Keratinocyte (primary cell): ENCODE measurements at places on chromosomes 16 and 17.

GRCh38 chr16:29779474-29779873, 1.4 kb downstream of the ZG16 start:
- peak overlapping the region; percentile 4 for H3K27ac ChIP-seq
- peak; percentile 65 for DNase-seq
- H3K4me3 ChIP-seq = no peak overlapping the region
- H3K36me3 ChIP-seq = no peaks in the 10 kb centered on the region
- no peaks in the 10 kb centered on the region for H3K27me3 ChIP-seq

DNA sequence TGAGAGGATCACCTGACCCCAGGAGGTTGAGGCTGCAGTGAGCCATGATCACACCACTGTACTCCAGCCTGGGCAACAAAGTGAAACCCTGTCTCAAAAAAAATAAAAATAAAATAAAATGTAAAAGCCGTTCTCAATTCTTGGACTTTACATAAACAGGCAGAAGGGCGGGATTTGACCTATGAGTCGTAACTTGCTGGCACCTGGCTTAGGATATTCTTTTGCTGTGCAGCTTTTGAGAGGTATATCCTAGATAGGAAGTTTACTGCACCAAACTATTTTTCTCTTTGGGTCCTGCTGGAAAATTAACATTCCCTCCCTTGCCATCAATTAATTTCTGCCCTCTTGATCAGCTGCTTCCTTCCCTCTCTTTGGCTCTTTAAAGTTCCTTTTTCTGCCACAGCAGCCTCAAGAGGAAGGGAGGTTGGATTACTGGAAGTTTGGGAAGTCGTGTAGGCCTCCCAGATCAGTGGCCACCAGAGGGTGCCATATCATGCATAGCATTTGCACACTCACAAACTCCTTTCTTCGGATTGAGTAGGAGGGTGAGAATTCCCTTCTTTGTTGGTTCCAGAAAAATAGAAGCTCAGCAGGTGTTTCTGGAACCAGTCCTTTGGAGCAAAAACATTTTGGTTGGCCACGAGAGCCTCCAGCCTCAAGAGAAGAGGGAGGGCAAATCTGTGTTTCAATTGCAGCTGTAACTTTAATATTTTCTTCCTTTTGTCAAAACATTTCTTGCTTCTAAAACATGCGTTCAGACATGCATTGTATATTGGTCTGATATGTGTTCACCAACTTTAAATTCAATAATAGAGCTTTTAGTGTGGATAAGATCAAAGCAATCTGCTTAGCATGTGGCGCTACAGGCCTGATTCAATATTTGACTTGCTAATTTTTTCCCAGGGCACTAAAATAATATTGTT, 147.3 kb downstream of the CCDC182 start:
- H3K27ac ChIP-seq = no peak overlapping the region
- H3K4me1 ChIP-seq = no peaks in the 10 kb centered on the region
- DNase-seq = peak; percentile 26
- no peak overlapping the region for H3K4me3 ChIP-seq
- no peaks in the 10 kb centered on the region for H3K27me3 ChIP-seq

- no peak overlapping the region for H3K27ac ChIP-seq
- no peak overlapping the region for H3K4me3 ChIP-seq
- H3K4me1 ChIP-seq = no peaks in the 10 kb centered on the region
- no peaks in the 10 kb centered on the region for H3K36me3 ChIP-seq
Measured at GRCh38 chr17:3959295-3959899, 4.8 kb downstream of the ATP2A3 start.

- no peak overlapping the region for H3K27ac ChIP-seq
- H3K4me3 ChIP-seq = no peak overlapping the region
- no peak for DNase-seq
- no peaks in the 10 kb centered on the region for H3K27me3 ChIP-seq
- H3K4me1 ChIP-seq = no peaks in the 10 kb centered on the region
Measured at GRCh38 chr17:82077617-82078358, 12.2 kb upstream of the DUS1L start.

- no peaks in the 10 kb centered on the region for H3K27me3 ChIP-seq
- H3K4me1 ChIP-seq = peaks cover 5% of the 10 kb centered on the region
Measured at GRCh38 chr17:73422121-73422520, 110.3 kb upstream of the CDC42EP4 start.

DNA sequence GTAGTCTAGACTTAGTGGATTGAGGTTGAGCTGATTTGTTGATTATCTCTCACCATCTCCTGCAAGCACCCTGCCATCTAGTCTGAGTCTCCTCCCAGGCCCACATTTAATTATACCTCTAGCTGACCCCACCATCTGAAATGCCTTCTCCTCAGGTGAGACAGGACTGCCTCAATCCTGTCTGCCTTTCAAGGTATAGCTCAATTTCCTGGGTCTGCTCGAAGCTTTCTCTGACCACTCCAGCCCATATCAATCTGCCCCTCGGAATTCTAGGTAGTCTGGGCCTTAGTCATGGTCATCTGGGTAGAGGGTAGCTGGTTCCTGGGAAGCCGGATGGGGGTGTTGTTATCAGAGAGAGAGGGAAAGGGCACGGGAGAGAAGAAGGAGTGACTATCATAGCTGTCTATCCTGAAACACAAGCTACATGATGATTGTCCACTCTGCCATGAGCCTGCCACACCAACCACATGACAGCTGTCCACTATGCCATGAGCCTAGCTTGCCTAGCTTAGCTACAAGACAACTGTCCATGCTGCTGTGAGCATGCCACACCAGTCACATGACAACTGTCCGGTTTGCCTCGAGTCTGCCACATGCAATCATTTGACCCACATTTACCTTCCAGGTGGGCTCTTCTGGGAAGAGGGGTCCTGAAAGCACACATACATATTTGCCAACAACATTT, 34.4 kb downstream of the LYRM9 start:
- H3K36me3 ChIP-seq = no peaks in the 10 kb centered on the region
- no peaks in the 10 kb centered on the region for H3K4me1 ChIP-seq
- no peak overlapping the region for H3K27ac ChIP-seq
- DNase-seq = no peak

DNA sequence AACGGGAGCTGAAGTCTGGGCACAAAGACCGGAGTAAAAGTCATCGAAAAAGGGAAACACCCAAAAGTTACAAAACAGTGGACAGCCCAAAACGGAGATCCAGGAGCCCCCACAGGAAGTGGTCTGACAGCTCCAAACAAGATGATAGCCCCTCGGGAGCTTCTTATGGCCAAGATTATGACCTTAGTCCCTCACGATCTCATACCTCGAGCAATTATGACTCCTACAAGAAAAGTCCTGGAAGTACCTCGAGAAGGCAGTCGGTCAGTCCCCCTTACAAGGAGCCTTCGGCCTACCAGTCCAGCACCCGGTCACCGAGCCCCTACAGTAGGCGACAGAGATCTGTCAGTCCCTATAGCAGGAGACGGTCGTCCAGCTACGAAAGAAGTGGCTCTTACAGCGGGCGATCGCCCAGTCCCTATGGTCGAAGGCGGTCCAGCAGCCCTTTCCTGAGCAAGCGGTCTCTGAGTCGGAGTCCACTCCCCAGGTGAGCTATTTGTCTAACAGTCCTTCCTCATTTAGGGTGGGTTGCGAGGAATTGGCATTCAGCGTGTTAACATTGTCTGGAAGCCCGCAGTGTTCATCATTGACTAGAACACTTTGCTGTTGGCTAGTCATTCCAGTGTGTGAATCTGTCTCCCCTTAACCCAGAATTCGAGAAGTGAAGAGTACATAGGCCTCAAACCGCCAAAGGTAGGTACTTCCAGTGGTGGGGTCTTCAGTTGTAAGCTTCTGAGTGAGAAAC, 1.5 kb downstream of the CDK12 start:
- no peaks in the 10 kb centered on the region for H3K36me3 ChIP-seq
- peak overlapping the region; percentile 98 for H3K4me3 ChIP-seq
- peak overlapping the region; percentile 99 for H3K27ac ChIP-seq
- no peak for DNase-seq
- no peaks in the 10 kb centered on the region for H3K27me3 ChIP-seq

DNA sequence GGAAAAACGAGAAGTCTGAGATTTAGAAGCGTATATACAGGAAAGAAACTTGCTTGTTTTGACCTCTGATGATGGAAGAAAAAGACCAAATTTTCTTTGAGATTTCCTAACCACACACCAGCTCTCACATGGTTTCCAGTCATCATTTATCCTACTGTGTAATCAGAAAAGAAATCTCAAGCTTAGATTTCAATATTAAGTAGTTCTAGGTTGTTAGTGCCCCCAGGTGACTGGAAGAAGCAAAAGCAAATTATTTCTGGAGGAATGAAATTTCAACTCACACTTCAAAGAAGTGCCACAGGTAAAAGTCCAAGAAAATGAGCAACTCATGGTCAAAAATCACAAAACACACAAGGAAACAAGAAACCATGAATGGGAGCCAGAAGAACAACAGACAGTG, 51.8 kb upstream of the KDM6B start:
- H3K36me3 ChIP-seq = no peaks in the 10 kb centered on the region
- H3K4me1 ChIP-seq = peaks cover 3% of the 10 kb centered on the region
- no peaks in the 10 kb centered on the region for H3K27me3 ChIP-seq
- no peak overlapping the region for H3K27ac ChIP-seq

- H3K4me3 ChIP-seq = no peak overlapping the region
- no peaks in the 10 kb centered on the region for H3K27me3 ChIP-seq
- DNase-seq = no peak
- peaks cover 22% of the 10 kb centered on the region for H3K4me1 ChIP-seq
- H3K27ac ChIP-seq = no peak overlapping the region
- peaks cover 24% of the 10 kb centered on the region for H3K36me3 ChIP-seq
Measured at GRCh38 chr17:38463451-38463858, 35.2 kb downstream of the ARHGAP23 start.

DNA sequence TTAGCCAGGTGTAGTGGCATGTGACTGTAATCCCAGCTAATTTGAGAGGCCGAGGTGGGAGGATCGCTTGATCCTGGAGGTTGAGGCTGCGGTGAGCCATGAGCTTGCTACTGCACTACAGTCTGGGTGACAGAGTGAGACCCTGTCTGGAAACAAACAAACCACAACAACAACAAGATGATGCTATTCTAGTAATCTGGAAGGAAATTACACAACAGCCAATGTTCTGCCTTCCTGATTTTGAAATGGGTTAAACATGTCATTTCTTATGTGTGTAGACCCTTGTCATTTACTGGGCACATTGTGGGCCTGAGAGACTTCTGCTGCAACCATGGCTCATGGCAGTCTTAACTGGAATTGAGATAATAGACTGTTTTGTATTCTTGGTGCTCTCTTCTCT, 5.9 kb downstream of the COQ7 start:
- peaks cover 12% of the 10 kb centered on the region for H3K36me3 ChIP-seq
- H3K27ac ChIP-seq = no peak overlapping the region
- H3K27me3 ChIP-seq = no peaks in the 10 kb centered on the region
- no peak overlapping the region for H3K4me3 ChIP-seq

- DNase-seq = no peak
- H3K36me3 ChIP-seq = no peaks in the 10 kb centered on the region
- no peaks in the 10 kb centered on the region for H3K27me3 ChIP-seq
- H3K4me3 ChIP-seq = no peak overlapping the region
- no peaks in the 10 kb centered on the region for H3K4me1 ChIP-seq
- no peak overlapping the region for H3K27ac ChIP-seq
Measured at GRCh38 chr16:78768718-78769117, 669.3 kb downstream of the WWOX start.

GRCh38 chr16:27690608-27691007, 140.7 kb downstream of the KATNIP start:
- no peak for DNase-seq
- H3K27ac ChIP-seq = no peak overlapping the region
- H3K4me1 ChIP-seq = no peaks in the 10 kb centered on the region
- H3K36me3 ChIP-seq = no peaks in the 10 kb centered on the region
- no peaks in the 10 kb centered on the region for H3K27me3 ChIP-seq
